ENCODE measurements at places on chromosomes 12 and 14.

- DNase-seq, result no peak
Observed at GRCh38 chr14:54776361-54777001, 126.1 kb downstream of the GCH1 start.

DNA sequence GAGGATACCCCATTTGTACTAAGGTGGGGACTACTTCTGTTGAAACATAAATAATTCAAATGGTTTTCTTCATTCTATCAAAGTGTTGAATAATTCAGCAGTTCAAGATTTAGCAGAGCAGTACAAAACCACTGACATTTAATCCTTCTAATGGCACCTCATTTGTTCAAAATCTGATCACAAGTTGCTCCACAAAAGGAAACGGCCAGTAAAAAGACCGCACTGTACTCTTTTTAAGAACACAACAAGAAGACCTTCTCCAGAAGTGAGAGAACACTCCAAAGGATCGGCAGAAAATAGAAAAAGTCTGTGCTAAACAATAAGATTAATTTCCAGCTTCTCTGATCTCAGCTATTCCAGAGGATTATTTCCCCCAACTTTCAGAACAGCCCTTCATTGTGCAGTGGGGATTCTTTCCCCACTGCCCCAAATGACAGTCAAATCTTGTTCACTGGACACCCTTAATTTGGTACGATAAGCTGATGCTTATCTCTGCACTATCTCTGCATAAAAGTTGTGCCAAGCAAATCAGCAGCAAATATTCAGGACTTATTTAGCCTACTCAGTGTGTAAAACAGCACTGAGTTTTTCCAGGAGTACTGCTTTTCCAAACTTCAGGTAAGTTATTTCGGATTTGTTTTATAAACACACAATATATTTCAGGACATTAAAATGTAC lies 5.2 kb downstream of the MPHOSPH9 start:
- DNase-seq, result no peak

DNA sequence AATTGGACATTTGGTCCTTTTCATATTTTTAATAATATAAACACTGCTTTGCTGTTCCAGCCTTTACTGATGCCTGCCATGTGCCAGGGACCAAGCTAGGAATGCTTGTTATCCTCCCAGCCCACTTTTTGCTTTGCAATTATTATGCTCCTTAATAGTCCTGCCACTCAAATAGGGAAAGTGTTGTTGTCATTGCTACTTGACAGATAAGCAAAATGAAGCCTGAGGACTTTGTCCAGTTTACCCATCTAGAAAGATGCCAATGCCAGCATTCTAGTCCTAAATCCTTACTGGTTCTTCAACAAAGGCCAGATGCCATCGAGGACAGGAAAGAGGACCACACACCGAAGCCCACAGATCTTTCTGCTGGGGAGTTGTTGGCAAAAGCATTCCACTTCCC lies 246.5 kb downstream of the EMP1 start:
- no peak for DNase-seq

DNA sequence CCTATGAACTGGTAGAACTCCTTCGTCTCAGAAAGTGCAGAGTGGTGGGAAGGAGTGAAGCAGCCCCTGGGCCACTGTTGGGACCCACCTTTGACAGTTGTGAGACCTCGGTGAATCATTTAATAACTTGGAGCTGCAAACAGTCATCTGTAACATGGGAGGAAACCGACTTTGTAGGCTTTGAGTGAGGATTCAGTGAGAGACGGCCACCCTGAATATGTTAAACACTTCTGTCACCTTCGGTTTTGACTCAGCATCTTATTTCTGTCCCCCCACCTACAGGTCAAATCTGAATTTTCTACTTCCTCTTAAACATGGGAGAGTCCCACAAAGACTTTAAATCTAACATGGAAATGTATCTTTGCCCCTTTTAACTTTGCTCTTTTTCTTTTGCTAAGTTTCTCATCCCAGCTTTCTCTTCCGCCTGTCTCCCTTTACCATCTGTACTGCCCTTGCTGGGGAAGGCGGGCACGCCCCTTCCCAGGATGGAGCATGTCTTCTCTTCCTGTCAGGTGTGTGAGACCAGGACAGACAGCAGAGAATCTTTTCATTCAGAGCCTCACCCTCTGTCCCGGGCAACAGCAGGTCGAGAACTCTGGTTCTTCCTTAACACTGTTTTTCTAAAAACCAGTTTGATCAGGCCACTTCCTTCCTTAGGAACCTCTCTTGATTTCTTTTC lies 37.1 kb downstream of the ZC3H14 start:
- no peak for DNase-seq

DNA sequence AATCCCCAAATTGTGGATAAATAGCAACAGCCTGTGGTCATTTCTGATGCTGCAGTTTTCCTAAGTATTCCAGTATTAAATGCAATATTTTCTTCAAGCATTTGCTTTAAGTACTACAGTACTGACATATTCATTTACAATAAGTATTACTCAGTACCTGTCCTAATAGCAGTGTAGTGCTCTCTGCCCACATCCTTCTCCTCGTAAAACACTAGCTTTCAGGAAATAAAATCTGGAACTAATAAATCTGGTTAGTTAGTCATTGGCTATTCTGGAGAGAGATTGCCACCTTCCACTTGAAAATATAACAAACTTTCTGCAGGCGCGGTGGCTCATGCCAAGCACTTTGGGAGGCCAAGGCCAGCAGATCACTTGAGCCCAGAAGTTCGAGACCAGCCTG lies 441.5 kb downstream of the PRKD1 start:
- DNase-seq, result no peak

DNA sequence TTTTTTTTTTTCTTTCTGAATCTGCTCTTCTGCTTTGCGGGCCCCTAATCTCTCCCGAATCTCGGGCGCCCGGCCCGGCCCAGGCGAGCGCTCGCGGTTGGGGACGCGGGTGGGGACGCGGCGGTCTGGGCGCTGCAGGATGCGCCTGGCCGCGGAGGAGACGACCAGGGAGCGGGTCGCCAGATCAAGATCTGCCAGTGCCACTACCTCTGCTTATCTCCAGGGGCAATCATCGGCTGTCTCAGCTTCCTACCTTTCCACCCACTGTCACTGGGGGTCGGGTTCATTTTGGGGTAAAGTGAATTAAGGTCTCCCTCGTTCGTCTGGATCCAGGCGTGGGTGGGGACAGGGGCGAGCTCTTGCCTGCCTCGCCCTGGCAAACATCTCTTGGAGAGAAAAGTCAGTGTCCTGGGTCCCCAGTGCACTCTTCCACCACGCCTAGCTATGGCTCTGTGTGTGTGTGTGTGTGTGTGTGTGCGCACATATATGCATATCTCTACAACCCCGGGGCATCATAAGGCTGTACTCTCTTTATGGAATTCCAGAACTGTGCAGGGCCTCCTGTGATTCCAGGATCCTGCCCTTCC lies 422.3 kb downstream of the VRK1 start:
- no peak for DNase-seq

- no peak for DNase-seq
Observed at GRCh38 chr12:94276725-94277124, 128.3 kb downstream of the PLXNC1 start.

GRCh38 chr14:51290132-51290531 lies 50.1 kb downstream of the TMX1 start:
- no peak for DNase-seq

GRCh38 chr12:78938341-78939084 lies 73.9 kb downstream of the SYT1 start:
- no peak for DNase-seq

- DNase-seq, result no peak
Observed at GRCh38 chr14:65348137-65348536, 64.4 kb upstream of the FUT8 start.

DNA sequence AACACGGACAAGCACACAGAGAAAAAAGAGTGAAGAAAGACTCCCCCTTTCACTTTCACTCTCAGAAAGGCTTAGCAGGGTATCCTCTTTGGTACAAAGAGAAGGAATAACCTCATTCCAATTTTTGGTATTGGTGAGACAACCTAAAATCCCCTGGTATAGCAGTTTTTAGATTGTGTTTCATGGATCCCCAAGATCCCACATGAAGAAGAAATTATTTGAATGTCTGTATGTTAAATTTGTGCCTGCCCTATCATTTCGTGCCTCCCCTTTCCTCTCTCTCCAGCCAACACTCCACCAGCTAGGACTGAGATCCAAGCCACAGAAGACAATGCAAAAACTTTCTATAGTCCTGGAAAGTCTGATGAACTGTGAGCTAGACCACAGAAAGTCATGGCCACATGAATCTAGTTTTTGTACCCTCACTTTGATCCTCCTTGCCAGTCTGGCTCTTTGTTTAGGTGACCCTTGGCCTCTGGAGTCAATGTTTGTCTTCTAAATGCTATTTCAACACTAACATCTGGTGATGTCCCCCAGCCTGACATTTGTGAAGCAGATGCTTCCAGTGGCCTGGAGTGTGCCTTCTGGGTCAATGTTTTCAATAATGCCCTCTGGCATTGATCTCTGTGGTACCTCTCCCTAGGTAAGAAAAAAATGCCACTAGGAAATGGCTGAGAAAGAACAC lies 181.9 kb upstream of the BMP4 start:
- DNase-seq, result no peak

GRCh38 chr14:55458800-55459515 lies 18.5 kb upstream of the TBPL2 start:
- DNase-seq, result peak; percentile 95

DNA sequence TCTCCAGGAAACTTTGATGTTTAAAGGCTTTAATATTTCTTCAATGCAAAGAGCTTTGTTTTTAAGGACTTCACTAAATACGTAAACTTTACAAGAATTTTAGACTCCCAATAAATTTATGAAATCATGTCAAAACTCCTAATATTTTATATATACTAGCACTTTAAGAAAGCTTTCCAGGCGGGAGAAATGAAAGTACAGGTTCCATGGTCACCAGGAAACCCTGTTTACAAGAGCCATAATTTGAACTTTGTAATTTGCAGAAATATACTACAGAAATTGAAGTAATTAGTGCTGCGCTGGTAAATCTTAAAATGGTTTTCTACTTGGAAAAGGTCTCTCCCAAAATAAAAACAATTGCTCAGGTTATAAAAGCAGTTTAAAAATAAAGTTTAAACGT lies 8.8 kb downstream of the CCDC92 start:
- no peak for DNase-seq

DNA sequence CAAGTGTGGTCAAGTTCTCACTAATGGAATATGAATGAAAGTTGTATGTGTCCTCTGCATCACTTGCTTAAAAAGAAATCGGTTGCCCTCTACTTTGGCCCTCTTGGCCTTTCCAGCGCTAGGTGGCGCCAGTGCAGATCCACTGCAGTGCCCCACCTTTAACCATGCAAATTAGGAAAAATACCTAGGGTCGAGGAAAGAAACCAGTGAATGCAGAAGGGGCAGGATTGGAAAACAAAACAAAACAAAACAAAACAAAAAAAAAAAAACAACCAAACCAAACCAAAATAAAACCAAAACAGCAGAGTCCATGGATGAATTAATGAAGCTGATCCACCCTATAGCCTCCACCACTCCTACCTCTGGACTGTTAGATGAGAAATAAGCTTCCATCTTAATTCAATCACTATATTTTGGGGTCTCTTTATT lies 12.9 kb upstream of the NEMF start:
- peak; percentile 58 for DNase-seq

DNA sequence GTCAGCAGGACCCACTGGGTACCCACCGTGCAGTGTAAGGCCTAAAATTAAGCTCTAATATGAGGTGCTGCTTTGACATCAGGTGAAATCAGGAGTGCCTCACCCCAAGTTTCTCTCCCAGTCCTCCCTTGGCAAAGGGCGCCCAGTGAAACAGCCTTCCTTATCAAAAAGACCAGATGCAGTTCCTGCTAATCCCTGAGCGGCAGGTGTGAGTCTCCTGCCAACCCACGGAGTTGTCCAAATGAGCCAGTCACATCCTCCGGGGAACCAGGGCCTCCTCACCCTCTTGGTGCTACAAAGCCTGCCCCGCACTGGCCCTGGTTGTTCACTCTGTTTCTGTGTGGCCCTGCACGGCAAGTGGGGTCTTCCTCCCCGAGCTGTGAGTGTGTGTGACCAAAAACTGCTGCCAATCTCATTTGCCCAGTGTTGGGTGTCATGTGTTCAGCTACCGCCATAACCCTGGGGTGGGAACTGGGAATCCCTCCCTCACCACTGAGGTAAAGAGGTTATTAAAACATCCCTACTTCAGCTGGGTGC lies 20.2 kb upstream of the P2RX4 start:
- DNase-seq, result no peak

DNA sequence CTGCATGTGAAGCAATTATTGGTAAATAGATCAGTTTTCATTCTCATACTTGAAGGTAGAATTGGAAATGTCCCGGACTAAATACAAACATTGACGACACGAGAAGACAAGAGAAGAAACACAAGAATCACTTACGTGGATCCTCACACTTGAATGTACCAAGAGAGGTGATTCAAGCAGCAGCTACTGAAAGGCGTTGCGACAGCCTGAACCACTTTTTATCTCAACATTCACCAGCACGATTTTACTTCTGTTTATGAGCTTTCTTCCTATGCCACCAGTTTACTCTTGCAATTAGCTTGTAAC lies 3.6 kb upstream of the FZD10 start:
- DNase-seq, result peak; percentile 17

DNA sequence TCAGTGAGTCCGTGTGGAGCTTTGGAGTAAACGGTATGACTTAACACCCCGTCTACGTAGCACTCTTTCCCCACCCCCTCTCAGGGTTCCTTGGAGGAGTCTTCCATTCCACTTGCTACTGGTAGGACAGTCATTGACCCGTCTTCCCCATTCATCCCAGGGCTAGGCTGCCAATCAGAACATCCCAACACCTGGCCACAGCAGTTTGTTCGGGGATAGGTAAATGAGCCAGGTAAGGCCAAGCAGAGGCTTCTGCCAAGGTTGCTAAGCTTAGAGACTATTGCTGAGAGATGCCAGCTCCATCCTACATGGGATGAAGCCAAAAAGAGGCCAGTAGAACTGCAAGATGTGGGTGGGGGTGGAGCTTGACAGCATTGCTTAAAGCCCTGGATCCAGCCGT lies 130.8 kb downstream of the BCL11B start:
- DNase-seq, result no peak

DNA sequence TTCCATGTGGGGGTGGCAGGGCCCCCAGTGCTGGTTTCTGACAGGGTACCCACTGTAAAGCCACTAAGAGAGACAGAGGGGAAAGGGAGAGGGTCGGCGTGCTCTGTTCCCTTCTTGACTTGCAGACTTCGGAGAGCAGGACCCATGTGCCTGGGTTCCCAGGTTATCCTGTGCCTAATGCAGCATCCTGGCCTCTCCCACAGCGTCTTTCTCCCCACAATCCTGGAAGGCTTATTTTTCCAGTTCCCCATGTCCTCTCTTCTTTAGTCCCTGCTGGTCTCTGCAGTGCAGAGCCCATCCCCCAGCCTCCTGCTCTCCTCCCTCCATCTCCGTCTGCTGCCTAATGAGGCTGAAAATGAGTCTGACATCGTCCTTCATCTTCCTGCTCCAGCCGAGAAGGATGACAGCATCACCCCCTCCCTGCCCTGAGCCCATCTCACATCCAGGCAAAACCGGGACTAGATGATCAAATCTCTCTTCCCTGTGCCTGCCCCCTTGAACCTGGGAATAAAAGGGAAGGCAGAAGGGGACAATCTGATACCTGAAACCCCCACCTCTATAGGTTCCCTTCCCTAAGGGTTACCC lies 15.1 kb downstream of the CALCOCO1 start:
- no peak for DNase-seq

- peak; percentile 19 for DNase-seq
Observed at GRCh38 chr12:85280165-85280983, at the start of gene ALX1. Gene ALX1 (plus strand): TSS chr12:85280220. CDS start chr12:85280262, 42 bp downstream.

All from bronchial epithelial cell (primary cell).